ENCODE measurements at places on chromosomes 5 and 9.
A peak's percentile ranks its signal among the peaks of the same experiment; 100 is the strongest.

DNA sequence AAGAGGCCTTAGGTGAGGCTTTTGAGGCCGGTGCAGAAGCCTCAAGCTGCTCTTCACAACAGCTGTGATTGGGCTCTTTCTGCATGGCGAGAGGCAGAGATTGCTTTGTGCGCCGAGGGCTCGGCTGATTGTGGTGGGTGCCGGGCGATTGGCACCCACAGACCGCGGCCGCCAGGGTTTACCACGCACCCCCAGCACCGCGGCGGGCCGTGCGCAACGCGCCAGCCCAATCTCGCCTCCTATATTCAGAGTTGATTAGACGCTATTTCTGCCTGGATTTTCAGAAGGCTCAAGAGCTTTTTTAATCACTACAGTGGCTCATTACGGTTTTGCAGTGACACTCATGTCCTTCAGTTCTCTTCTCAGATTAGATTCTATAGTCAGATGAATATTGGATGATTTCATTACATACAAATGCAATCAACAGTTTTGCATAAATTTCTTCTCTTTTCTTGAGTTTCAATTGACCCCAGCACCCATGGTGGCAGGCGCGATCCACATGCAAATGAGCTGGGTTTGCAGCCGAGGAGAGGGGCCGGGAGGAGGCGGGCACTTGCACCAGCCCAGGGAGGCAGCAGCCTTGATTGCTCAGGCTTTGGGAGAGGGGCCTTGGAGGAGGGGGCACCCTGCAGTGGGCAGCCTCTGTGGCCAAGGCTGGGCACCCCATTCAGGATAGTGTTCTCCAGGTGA, 33.8 kb upstream of the PTGS1 start:
- DNase-seq: no peak

GRCh38 chr5:56815658-56816545, 553 bp downstream of the MAP3K1 start:
- no peak for DNase-seq

GRCh38 chr5:147658293-147658932, 124.1 kb downstream of the JAKMIP2 start:
- no peak for DNase-seq

DNA sequence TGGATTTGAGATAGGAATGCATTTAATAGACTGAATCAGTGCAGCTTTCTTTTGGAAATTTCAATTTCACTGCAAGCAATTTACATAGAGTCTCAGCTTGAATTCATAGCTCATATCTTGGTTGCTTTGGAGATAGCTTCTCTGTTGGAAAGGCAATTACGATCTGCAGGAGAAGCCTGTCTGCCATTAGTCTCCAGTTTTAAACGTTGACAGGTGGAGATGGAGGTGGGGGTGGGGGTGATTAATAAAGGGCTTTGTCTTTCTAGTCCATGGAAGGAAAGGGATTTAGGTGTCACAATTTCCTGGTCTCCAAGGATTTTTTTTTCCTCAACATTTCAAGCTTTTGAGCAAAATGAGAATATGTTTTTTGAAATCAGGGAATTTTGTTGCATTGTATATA, 184.7 kb downstream of the CARTPT start:
- no peak for DNase-seq

DNA sequence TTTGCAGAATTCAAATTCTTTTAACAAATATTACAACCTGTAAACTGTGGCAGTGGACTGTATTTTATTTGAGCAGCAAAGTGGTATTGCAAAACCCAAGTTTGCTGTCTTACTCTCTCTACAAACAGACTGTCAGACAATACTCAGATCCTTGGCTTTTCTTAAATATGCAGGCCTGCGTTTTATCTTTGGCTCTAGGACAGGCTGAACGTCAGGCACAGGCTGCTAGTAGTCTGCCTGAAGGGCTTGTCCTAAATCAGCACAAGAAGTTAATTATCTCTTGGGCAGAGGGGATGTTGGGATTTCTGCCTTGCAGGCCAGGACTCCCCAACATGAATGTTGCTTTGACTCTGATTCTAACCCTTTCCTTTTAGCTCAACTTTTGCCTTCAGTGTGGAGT, 147.5 kb downstream of the SLIT3 start:
- DNase-seq: no peak

- DNase-seq: no peak
Observed at GRCh38 chr9:4741365-4742089, 525 bp upstream of the AK3 start.

- DNase-seq: no peak
Observed at GRCh38 chr5:54363669-54364068, 53.3 kb upstream of the ARL15 start.

GRCh38 chr5:176697267-176697933, 50.1 kb downstream of the TSPAN17 start:
- DNase-seq: peak; percentile 19

GRCh38 chr5:167512111-167512510, 779.3 kb upstream of the WWC1 start:
- no peak for DNase-seq

DNA sequence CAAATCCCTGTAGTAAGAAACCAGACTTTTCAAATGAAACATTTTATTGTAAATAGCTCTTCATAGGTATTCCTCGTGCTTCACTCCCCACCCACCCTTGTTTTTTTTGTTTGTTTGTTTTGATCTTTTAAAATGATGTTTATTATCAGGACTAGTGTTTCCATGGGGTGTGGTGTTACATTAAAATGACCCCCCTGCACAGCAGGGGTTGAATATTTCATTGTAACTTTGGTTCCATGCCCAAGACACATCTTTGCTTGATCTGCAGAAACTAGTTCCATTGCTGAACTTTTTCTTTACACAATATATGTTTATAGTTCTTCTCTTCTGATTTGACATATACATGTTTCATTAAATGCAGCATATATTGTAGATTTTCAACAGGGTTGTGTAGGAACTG, 81.3 kb upstream of the DPYSL3 start:
- no peak for DNase-seq

- no peak for DNase-seq
Observed at GRCh38 chr9:71685394-71685793, 82.9 kb downstream of the CEMIP2 start.

DNA sequence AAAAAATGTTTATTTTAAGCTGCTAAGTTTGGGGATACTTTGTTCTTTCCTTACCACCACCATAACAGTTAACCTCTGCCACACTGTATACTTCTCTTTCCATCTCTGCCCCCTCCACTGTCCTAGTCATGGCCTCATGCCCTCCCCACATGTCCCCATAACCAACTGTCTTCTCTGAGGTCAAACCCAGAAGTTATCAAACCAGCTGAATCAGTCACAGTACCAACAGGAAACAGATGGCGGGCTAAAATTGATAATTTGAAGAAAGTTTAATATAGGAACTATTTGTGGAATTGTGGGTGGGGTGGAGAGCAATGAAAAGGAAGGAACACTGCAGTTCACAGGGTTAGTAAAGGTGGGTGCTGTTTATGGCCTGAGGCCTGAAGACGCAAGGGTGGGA, 5.7 kb upstream of the DCTN4 start:
- DNase-seq: no peak

- DNase-seq: peak; percentile 0
Observed at GRCh38 chr9:99294850-99295461, 72.9 kb downstream of the SEC61B start.

DNA sequence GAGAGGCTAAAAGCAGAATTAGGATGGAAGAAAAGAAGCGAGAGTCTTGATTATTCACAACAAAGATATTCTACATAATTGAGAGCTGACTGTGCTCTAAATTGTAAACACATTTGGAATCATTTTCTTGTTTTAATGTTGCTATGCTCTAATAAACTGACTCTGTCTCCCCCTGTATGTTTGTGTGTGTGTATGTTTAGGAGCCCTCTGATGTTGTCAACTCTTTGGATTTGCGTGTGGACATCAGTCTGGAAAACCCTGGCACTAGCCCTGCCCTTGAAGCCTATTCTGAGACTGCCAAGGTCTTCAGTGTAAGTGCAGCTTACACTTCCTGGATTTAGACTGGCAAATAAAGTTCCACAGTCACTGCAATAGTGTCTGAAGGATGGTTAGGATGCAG, 37.8 kb downstream of the MOCS2 start:
- no peak for DNase-seq

- no peak for DNase-seq
Observed at GRCh38 chr9:19378164-19378563, 1.9 kb downstream of the RPS6 start.

DNA sequence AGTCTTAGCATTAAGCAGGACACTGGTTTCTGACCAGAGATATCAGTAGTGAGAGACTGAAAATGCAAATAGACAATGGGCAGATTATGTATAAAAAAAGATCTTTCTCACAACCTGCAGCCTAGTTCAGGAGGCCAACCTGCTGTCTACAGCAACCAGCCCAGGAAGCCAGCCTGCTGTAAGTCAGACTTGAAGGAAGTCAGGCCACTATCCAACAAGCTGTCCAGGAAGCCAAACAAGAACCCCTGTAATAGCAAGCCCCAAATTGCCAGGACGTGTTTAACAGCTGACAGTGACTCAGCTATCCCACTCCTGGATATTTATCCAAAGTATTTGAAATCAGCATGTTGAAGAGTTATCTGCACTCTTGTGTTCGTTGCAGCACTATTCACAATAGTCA, 121.8 kb upstream of the SPIN1 start:
- DNase-seq: no peak

- no peak for DNase-seq
Observed at GRCh38 chr5:72831685-72832084, 15.2 kb downstream of the TNPO1 start.

DNA sequence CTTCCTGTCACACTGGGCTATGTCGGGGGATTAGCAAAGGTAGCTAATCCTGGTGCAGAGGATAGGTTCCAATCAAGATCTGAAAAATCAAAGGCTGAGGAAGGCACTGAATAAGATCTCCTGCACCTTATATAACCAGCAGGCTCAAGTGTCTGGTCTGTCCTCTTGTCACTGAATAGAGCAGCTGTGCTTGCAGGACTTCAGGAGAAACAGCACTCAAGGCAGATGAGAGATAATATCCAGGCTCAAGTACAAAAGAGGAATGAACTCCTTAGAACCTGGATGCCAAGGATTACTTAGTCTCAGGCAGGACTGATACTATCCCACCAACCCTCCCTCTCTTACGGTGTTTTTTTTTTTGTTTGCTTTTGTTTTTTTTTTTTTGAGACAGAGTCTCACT, 108.8 kb upstream of the LRRTM2 start:
- no peak for DNase-seq

- DNase-seq: no peak
Observed at GRCh38 chr5:157481265-157481664, 21.3 kb downstream of the NIPAL4 start.

DNA sequence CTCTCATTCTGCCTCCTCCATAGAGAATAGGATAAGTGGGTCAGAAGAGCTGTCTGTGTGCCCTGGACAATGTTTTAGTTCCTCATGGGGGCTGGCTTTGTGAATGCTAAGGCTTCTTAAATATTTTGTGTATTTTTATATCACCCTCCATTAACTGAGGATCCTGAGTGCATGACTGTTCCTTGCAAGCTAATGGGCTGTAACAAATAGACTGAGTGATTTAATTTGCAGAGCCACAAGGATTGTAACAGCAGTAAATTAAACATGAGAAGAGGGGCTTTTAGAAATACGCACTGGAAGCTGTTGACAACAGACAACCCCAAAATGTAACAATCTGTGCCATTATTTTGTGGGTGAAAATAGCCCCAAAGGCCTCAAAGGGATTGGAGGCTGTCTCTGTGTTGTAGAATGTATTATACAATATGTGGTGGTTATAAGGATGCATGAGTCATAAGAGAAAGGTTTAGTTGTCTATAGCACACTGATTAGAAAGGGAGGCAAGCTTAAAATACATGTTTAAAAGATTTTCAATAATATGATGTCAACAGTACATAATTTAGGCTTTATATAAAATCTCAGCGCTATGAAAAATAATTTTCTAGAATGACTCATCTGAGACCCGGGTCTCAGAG, 152.7 kb upstream of the ACTBL2 start:
- DNase-seq: no peak

DNA sequence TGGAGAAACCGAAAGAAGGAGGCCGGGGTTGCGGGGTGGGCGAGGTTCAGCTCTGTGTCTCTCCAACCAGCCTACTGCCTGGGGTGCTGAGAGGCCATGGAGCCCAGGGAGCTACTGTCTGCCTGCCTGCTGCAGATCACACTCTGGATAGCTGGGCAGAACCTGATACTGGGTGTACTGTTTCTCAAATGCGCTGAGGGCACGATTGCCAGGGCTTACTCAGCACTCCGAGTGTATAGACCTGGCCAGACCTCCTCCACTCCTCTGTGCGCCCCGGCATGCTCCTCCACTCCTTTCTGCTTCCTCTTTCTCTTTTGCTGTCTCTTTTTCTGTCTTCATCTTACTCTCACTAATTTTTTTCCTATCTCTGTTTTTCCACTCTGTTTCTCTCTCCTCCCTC, 215.1 kb downstream of the PAPPA start:
- DNase-seq: no peak

DNA sequence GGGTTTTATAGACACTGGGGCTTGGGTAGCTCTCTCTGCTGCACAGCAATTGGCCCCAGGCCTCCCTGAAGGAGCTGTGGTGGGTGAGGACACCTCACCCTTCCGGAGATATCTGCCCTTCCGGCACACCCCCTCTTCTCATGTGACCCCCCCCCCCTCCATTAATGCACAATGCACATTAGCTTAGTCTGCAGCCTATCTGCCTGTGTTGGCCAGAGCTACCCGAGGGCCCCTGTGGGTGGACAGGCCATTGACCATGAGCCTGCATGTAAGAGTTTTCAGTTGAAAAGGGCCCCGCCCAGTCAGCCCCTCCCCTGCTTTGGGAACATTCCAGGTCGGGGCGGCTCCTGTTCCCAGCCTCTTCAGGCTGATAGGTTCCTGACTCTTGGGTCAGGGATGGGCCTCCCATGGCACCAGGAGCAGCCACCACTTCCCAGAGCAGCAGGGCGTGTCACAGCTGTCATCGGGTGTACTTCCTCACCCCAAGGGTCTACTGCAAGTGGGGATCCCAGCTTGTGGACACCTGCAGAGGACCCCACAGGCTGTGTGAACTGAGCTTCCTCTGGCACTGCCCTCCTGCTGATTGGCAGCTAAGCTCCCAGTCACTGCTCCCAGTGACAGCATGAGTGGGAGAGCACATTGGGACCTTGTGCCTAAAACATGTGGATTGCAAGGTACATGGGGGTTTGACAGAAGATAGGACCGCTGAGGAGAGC, 17.8 kb downstream of the PHF2 start:
- DNase-seq: no peak

DNA sequence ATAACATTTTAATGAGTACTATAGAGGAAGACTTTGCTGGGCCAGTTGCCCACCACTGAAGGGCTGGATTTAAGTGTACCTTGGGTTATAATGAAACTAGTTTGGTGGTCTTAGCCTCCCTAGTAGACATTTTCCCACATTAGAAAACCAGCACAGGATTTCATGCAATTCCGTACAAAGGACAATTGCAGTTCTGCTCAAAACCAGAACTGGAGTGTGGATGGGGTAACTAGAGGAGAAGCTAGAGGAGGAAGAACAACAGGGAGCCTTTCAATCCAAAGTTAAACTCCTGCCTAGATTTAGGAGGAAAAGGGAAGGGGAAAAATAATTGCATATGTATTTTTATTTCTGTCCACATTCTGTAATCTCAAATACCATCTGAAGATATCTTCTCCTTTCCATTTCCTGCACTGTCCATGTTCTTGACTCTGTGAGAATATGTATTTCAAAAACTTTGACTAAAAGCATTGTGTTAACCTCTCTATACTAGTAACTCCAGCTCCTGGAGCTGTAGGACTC, 97.5 kb upstream of the SSBP2 start:
- peak; percentile 9 for DNase-seq

All from NCI-H1694 treated with DMSO at 0.1 percent for 48 hours (cell line).